Renal cortical epithelial cell (primary cell): ENCODE measurements at places on chromosomes 1 and 21. TPM values are rescaled to one million over a fixed set of nuclear protein-coding genes. Genes with fewer than 3 reads are reported as not detected.

DNA sequence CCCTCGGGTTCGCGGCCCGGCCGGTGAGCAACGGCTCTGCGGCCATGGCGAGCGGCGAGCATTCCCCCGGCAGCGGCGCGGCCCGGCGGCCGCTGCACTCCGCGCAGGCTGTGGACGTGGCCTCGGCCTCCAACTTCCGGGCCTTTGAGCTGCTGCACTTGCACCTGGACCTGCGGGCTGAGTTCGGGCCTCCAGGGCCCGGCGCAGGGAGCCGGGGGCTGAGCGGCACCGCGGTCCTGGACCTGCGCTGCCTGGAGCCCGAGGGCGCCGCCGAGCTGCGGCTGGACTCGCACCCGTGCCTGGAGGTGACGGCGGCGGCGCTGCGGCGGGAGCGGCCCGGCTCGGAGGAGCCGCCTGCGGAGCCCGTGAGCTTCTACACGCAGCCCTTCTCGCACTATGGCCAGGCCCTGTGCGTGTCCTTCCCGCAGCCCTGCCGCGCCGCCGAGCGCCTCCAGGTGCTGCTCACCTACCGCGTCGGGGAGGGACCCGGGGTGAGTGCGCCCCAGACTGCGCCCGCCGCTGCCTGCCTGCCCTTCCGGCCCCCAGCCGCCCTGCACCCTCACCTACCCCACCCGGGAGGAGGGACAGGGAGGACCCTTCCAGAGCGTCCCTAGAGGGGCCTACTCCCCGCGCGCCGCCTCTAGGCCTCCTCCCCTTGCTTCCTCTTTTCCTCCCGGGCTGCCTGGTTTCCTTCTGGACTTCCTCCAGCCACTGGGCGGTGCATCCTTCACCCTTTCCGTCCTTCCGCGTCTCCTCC, at the start of gene RNPEP:
Gene RNPEP (plus strand): TSS at position 26 of the 757 bp plus-strand sequence. CDS start 19 bp downstream, at position 45.
- DNase-seq = peak; percentile 54

SPRR3 gene
- not detected in 2 replicates for total RNA-seq

GRCh38 chr1:151790940-151791651, 796 bp upstream of the TDRKH start:
- no peak for DNase-seq

DNA sequence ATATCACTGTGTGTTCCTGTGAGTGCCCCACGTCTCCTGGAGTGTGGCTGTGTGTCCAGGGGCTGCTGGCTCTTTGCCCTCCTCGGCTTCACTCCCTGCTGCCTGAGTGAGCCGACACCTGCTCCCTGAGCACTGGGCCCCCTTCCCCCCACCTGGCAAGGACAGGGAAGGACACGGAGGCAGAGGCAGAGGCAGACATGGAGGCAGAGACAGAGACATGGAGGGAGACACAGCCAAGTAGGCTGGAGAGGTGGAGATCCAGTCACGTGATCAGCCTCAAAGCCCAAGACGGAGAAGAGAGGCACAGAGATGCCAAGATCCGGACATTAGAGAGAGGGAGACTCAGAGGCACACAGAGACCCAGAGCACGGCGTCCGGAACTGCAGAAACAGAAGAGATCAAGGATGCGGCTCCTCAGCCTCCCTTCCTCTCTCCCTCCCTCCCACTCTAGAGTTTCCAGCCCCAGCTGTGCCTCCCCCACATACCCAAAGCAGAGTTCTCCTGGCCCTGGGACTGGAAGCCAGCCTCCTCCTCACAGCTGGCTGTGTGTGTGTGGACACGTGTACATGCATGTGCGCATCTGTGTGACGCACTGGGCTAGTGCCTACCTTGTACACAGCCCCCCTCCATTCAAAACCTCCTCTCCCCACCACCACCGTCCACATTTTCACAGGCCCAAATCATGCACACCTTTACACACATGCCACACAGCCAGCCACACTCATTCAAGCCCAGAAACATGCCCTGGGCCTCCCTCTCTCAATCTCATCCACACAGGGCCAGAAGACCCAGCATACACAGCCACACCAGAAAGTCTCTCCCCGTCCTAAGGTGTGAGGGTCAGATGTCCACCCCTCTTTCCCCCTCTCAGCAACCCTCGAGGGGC, 39.1 kb upstream of the WASF2 start:
- DNase-seq = no peak

- no peak for DNase-seq
Observed at GRCh38 chr1:109251277-109252166, 2.2 kb downstream of the CELSR2 start.

SLC37A1 gene
- total RNA-seq = 15.0 and 39.6 TPM in 2 replicates
